ENCODE measurements at places on chromosomes 2 and 18.

DNA sequence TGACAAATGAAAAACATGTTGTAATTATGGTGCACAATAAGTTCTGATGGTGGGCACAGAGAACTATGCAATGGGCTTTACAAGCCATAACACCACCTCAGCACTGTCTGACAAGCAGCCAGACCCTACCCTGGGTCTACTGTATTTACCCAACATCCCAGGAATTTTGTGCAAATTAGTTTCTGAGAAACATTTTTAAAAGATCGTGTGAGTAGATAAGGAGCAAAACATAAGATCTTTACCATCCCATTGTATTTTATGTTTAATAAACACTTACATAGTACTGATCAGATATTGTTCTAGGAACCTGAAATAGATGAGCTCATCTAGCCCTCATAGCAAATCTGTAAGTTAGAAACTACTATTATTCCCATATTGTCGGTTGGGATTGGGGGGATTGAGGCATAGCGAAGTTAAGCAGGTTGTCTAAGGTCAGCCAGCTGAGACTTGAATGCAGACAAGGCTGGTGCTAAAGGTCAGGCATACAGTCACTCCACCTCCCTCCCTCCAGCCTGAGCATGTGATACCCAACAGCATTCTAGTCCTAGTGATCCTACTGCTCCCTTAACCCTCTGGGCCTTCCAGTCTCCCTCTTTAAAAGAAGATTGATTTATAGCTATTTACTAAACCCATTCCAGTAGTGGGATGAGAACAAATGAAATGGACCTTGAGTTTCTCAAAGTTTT lies 67.4 kb upstream of the STAM2 start:
- no peak for DNase-seq

DNA sequence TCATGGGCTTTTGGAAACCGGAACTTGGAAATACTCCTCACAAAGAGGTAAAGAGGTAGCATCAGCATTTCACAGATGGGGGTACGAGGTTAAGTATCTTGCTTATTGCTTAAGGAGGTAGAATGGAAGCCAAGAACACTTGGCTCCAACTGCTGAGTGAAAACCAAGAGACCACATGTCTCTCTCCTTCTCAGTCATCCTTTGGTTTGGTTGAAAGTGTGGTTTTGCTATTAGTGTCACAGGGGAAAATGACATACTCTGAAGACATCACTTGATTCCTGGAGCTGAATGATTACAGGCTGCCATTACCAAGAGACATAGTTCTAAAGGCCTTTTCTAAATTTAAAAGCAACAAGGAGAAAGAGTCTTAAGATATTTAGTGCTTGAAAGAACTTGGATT lies 41.5 kb downstream of the ANTXR1 start:
- peak; percentile 33 for DNase-seq

DNA sequence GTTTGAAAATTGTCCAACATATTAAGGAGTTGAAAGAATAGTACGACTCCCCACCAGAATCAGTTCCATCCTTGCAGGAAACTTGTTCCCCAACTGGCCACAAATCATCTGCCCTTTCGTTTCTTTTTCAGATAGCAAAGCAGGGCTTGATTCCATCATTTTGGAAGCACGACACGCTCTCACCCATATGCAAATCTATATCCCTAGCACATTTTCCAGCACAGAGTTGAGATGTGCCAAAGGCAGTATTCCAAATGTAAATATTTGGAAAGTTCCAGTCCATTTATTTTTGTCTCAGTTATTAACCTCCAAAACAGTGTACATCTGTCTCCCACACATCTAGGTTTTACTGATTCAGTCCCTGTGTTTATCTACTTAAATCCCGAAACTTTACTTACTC lies 128.8 kb upstream of the BCL2L11 start:
- no peak for DNase-seq

DNA sequence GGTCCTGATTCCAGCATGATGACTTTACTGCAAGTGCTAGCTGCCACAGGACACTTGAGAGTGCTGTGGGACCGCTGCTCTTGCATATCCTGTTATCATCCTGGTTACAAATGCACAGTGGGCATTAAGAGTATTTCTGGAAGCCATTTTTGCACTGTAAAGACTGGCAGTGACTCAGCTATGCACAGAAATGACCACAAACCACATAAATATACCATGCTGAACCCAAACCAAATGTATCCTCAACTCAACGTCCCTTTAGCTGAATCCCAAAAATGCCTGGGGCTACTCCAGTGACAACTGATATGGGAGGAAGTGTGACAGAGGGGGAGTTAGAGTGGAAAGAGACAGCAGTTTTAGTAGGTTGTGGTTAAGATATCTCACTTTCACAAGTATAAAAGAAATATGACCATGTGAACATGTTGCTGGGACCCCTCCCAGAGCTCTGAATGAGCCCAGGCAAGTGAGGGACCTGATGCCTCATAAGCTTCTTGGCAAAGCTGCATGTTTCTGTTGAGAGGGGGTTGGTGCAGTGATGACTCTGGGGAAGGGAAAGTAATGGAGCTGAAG lies 37.3 kb downstream of the RHBDD1 start:
- DNase-seq = no peak

DNA sequence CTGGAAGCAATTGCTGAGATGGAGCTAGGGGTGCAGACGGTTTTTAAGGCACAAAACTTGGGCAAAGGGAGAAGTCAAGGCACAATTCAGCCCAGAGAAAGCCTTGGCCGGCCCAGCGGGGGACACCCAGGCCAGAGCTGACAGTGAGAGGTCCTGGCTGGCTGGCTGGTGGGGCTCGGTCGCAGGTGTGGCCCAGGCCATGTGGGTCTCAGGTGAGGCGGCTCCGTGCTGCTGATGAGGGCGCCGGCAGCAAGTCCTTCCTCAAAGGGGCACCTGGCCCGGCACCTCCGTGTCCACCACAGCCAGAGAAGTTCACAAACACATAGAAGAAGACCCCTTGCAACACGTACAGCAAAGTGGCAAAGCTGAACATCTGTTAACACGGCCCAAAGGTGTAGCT lies 54.2 kb upstream of the LDLRAD4 start:
- no peak for DNase-seq
